ENCODE measurements at places on chromosomes 2 and 18.
A peak's percentile ranks its signal among the peaks of the same experiment; 100 is the strongest.

DNA sequence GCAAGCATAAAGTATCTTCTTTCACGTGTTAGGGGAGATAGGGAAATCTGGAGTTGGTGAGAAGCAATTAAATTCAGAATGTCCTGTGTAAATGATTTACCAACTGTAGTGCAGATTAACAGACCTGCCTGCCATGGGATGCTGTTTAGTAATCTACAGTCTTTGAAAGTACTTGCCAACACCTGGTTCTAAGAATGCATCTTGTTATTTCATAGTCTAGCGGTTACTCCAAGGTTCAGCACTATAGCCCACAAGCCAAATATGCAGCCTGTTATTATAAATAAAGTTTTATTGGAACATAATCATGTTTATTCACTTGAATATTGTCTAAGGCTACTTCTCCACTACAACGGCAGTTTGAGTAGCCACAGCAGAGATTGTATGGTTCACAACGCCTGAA is 100.8 kb downstream of the OSBPL6 start:
- DNase-seq, result no peak

DNA sequence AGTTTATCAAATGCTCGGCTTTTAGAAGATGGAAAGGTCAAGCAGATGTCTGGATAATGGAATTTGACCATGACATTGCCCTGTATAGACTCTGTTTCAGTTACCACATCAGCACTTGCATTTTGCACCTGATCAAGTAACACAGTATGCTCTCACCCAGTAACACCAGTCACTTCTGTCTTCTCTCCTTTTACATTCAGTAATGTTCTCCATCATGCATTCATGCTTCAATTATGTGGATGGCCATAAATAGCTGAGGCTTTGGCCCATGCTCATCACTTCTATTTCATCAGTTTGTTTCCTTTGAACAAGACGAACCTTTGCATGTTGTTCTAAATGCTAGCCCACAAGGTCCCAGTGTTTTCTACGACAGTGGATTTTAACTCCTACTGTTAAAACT is 322.9 kb upstream of the ACVR2A start:
- no peak for DNase-seq

DNA sequence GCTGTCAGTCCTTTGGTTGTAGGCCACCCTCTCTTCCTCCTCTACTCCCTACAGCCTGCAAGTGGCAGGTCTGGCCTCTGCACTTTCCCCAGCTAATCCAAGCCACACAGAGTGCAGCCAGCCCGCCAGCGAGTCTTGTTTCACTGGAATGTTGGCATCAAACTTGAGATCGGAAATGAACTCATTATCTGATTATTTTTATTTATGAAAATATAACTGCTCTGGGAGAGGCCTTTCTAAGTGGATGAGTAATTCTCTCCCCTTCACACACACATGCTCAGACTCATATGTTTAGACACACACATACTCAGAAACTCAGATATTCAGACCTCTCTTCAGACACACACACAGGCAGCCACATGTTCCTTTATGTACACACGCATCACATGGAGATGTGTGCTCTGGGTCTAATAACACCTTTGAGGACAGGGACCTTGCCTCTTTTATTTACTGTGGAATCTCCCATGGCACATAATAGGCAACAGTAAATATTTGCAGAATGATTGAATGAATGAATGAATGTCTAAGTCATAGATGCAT is 151.3 kb downstream of the ZFP36L2 start:
- no peak for DNase-seq

DNA sequence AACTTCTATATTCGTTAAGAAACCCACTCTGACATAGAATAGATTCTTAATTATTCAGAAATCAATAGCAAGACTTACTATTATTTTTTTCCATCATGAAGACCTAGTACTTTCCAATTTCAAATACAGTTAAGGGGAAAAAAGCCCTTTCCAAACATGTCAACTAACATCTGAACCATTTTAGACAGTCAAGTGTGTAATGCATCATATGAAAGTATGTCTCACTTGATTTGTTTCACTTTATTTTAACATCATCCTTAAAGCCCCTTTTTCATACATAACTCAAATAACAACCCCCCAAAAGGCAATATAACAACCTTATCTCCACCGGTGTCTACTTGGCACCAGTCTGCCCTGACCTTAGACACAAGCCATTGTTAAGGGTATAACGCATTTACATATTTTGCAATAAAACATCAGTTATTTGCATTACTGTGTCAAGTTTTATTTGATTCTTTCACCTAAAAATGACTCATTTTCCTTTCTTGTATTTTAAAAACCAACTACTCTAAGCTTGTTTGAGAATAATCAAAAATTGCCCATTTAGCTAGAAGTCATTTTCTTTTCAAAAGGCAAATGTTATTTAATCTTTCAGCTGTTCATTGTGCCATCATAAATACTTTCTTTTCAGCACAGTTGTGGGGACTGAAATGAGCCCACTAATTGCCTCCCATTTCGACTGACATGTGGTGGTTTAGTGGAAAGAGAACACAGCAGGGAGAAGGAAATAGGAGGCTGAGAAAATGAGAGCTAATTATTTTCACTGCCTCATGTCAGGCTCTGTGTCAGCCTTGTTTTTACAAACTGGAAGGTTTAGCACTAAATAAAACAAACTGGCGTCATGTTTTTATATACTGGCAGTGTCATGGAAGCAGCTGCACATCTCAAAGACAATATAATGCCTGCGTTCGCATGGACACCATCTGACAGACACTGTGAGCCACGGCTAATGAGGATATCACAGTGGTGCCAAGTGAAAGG is 104.7 kb upstream of the CDCA7 start:
- no peak for DNase-seq

- no peak for DNase-seq
Observed at GRCh38 chr2:10903861-10904210, 7.9 kb upstream of the KCNF1 start.

DNA sequence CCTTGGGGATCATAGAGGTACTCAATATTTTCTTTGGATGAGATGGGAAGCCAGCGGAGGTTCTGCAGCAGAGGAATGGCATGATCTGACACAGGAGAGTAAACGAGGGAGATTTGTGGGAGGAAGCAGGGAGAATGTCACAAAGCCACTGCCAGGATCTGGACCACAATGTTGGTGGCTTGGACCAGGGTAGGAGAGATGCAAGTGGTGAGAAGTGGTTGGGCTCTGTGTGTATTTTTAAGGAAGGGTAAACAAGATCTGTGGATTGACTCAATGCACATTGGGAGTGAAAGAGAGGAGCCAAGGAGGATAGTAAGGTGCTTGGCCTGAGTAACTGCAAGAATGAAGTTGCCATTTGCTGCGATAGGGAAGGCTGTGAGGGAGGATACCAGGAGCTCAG is 10.5 kb upstream of the SMIM21 start:
- no peak for DNase-seq

GRCh38 chr2:235934774-235935484 is 233.3 kb downstream of the GBX2 start:
- no peak for DNase-seq

- no peak for DNase-seq
Observed at GRCh38 chr2:63866009-63866709, 24.5 kb downstream of the UGP2 start.

DNA sequence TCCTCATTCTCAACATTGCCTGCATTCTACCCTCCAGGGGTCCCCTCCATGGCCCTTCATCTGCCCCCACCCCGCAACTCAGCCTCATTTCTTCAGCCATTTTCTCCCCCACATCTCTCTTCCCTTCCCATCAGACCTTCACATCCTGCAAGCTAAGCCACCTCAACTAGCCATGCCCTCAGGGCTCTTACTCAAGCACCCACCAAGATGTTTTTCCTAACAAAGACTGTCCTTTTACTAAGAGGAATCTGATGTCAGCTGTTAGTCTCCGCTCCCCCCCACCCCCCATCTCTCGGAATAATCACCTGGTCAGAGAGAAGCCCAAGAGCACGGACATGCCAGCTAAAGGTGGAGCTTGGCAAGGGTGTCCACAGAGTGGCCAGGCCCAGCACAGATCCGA is 4.7 kb upstream of the CAPN10 start:
- no peak for DNase-seq

DNA sequence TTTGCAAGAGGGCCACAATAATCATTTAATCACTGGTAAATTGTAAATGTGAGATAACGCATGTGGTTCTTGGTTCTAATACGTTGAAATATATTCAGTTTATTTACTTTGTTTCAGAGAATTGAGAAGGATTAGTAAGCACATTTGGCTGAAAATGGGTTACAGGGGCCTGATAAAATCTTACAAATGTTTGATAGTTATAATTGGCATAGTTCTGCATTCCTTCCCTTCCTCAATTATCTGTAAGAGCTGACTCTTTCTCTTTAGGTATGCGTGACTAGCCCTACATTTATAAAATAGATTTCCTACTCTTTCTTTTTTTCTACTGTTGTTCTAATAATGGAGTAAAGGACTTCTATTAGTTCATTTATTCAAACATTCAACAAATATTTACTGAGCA is 685.2 kb downstream of the NUP35 start:
- DNase-seq, result no peak

DNA sequence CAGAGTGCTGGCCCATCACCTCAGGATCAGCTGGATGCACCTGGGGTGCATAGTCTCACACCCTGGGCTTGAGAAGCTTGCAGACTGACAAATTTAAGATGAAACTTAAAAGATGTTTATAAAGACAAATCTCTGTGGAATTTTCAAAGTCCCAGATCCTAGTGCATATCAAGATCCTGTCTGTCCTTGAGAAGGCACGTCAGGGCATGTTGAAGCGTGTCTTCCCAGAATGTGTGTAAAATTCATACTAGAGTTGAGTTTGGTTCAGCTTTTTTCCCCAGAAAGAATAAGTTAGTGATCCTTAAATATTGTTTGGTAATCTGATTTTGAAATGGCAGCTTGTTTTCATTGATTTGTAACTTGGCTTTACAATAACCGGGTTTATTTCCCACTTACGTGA is 27.5 kb downstream of the INSIG2 start:
- DNase-seq, result no peak

DNA sequence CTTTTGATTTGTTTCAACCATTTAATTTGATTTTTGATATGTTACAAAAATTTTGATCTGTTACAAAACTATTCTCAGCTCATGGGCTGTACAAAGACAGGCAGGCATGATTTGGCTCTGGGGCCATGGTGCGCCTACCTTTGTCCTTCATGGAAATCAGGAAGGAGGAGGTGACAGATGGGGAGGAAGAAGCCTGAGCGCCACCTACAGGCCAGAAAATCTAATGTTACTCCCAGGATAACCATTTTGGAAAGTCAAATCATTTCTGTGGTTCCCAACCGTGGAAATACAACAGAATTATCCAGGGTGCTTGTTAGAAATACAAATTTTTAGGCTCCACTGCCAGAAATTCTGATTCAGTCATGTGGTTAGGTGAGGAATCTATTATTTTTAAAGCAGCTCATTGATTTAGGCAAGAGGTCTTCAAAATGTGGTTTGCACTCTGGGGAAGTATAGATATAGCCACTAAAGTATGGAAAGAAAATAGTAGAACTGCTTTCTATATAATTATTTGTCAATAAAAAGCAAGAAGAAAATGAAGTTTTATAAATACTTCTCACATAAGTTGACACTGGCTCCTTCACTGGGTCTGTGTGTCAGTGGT is 93.9 kb downstream of the EVA1A start:
- DNase-seq, result peak; percentile 86

DNA sequence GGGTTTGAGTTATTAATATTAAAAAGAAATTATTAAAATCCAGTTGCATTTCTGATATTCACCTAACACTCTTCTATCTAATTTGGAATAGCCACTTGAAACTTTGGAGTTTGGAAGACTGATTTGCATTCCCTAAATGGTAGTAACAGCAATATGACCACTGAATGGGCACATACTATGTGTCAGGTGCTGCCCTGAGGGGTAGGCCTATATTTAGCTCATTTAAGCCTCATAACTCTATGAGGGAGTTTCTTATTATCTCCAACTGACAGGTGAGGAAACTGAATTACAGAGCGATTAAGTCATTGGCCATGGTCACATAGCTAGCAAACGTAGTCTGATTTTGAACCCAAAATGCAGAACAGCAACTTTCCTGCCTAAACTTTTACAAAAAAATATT is 77.3 kb downstream of the VWA3B start:
- no peak for DNase-seq

- DNase-seq, result no peak
Observed at GRCh38 chr18:76447258-76447890, 47.7 kb downstream of the ZNF516 start.

DNA sequence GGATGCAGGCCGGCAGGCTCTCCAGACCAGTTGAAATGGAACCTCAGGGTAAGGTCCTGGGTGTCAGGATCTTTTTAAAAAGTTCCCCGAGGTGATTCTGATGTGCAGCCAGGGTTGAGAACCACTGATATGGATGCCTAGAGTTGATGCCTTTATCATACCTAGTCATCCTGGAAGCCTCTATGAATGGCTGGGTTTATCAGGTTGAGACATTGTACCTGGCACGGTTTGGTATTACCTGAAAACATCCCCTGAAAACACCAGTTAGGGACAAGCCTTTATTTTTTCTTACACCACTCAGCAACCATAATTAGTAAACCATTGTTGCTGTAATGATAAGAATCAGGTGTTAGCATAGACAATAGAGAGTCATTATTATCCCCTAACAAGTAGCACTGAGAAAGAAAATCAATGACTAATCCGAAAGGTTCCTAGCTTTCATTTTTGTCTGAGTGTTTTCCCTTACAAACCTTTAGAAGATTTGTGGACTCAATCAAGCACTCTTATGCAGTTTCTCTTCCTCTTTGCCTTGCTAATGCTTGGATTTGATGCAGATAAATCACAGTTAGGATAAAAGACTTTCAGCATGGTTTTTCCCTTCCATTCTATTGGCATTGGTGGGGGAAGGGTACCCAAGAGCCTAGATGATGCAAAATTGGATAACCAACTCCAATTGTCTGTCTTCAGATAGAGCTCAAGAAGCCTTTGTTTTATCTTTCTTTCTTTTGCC is 116.5 kb upstream of the LYPD6 start:
- no peak for DNase-seq

GRCh38 chr2:36559221-36559942 is 38.6 kb downstream of the FEZ2 start:
- peak; percentile 31 for DNase-seq

DNA sequence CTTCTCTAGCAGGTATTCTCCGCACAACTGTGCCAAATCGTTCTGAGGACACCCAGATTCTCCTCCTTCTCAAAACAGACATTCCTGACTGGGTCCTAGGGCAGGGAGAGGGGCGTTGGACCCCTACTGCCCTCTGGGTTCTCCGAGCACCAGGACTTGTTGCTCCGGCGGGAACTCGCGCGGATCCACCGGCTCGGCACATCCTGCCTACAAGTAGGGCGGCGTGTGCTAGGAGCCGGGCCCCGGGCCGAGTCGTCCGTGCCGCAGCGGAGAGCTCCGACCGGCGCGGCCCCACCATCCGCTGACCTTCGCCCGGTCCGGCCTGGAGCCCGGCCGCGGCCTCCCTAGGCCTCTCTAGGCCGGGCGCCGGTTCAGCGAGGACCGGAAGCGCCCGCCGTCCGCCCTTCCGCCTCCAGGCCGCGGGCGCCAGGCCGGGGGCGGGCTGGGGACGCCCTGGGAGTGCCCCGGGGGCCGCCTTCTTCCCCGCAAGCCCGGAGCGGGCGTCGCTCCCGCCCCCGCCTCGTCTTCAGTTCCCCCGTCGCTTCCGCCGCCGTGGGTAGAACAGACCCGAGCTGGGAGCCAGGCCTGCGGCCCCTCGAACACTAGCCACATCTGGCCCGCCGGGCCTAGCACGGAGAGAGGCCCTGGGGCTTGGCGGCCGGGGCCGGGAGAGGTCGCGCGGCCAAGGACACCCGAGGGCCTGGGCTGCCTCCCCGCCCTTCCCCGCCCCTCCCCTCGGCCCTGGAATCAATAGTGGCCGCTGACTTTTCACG is 7.6 kb upstream of the ONECUT2 start:
- peak; percentile 73 for DNase-seq

GRCh38 chr2:234771980-234772732 is 179.7 kb upstream of the SH3BP4 start:
- no peak for DNase-seq

GRCh38 chr2:58057707-58058530 is 11.3 kb downstream of the VRK2 start:
- DNase-seq, result no peak
